Naive thymus-derived CD4-positive, alpha-beta T cell (primary cell): ENCODE measurements at places on chromosomes 5 and 9. TPM values are rescaled to one million over a fixed set of nuclear protein-coding genes. Genes with fewer than 3 reads are reported as not detected.

DNA sequence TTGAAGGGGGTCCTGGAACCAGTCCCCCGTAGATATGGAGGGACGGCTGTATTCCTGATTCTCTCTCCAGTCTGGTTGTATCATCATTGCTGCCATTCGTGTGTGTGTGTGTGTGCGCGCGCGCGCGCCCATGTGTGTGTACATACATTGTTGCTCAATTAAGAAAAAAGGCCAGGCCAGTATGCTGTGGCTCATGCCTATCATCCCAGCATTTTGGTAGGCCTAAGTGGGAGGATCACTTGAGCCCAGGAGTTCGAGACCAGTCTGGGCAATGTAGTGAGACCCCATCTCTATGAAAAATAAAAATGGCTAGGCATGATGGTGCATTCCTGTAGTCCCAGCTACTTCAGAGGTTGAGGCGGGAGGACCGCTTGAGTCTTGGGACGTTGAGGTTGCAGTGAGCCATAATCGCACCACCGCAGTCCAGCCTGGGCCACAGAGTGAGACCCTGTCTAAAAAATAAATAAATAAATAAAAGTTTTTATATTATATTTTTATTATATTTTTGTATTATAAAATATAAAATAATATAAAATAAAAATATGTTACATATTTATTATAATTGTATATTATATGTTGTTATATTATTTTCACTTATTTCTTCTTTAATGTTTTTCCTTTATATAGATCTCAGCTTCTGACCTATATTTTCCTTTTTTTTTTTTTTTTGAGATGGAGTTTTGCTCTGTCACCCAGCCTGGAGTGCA is 53.2 kb downstream of the SPIN1 start:
- no peaks in the 10 kb centered on the region for H3K36me3 ChIP-seq
- peaks cover 4% of the 10 kb centered on the region for H3K4me1 ChIP-seq
- DNase-seq = no peak
- H3K27ac ChIP-seq = no peak overlapping the region
- H3K4me3 ChIP-seq = no peak overlapping the region
- H3K27me3 ChIP-seq = no peaks in the 10 kb centered on the region

GRCh38 chr9:117104716-117105495 is 310.0 kb downstream of the ASTN2 start:
- no peak overlapping the region for H3K27ac ChIP-seq
- H3K4me1 ChIP-seq = no peaks in the 10 kb centered on the region
- no peaks in the 10 kb centered on the region for H3K36me3 ChIP-seq
- no peaks in the 10 kb centered on the region for H3K27me3 ChIP-seq
- DNase-seq = no peak

- no peak overlapping the region for H3K4me3 ChIP-seq
- no peaks in the 10 kb centered on the region for H3K36me3 ChIP-seq
- H3K27me3 ChIP-seq = no peaks in the 10 kb centered on the region
- peak overlapping the region; percentile 79 for H3K27ac ChIP-seq
- peaks cover 86% of the 10 kb centered on the region for H3K4me1 ChIP-seq
Observed at GRCh38 chr5:80193401-80193800, 62.4 kb downstream of the SERINC5 start.

- no peaks in the 10 kb centered on the region for H3K36me3 ChIP-seq
- no peak overlapping the region for H3K4me3 ChIP-seq
- H3K4me1 ChIP-seq = no peaks in the 10 kb centered on the region
- H3K27ac ChIP-seq = no peak overlapping the region
- no peaks in the 10 kb centered on the region for H3K27me3 ChIP-seq
Observed at GRCh38 chr9:108002371-108002956, 512.9 kb upstream of the KLF4 start.

- DNase-seq = no peak
- no peak overlapping the region for H3K27ac ChIP-seq
- no peaks in the 10 kb centered on the region for H3K27me3 ChIP-seq
- H3K4me3 ChIP-seq = no peak overlapping the region
- H3K4me1 ChIP-seq = no peaks in the 10 kb centered on the region
Observed at GRCh38 chr9:8390571-8390970, 591.0 kb upstream of the DMAC1 start.

DNA sequence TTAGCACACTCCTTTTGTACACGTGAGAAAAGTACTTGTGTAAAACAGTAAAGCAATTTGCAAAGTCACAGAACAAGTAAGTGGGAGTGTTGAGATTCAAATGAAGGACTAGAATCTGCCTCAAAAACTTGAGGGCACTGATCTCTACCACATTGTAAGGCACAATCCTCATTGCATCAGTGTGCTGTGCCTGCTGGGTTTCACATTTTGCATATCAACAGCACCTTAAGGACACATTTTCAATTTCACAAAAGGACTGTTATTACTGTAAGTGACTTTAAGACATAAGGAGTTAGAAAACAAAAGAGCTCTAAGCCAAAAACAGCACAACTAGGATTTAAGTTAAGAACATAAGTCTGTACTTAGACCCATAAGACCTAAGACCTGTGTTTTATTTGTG is 44.7 kb upstream of the HK3 start:
- DNase-seq = no peak
- H3K36me3 ChIP-seq = peaks cover 66% of the 10 kb centered on the region
- no peak overlapping the region for H3K27ac ChIP-seq
- H3K27me3 ChIP-seq = no peaks in the 10 kb centered on the region
- H3K4me3 ChIP-seq = no peak overlapping the region

DNA sequence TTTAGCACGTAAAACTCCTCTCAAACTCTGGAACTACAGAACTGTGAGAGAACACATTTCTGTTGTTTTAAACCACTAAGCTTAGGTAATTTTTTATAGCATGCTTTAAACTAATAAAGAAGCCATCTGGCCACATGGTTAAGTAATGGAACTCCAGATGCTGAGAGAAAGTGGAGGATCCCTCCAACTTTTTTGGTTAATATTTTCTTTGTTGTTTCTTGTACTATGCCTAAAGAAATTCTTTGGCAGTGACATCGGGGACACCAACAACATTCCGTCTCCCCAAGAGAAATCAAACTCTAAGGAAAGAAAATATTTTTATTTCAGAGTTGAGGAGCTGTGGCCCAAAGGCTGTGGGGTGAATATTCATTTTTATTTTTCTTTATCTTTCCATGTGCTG is 734.8 kb upstream of the CDH9 start:
- H3K27me3 ChIP-seq = no peaks in the 10 kb centered on the region
- H3K27ac ChIP-seq = no peak overlapping the region
- DNase-seq = no peak
- no peak overlapping the region for H3K4me3 ChIP-seq
- H3K36me3 ChIP-seq = no peaks in the 10 kb centered on the region
- no peaks in the 10 kb centered on the region for H3K4me1 ChIP-seq

- H3K4me1 ChIP-seq = peaks cover 22% of the 10 kb centered on the region
- H3K36me3 ChIP-seq = no peaks in the 10 kb centered on the region
- peak; percentile 65 for DNase-seq
- no peaks in the 10 kb centered on the region for H3K27me3 ChIP-seq
Observed at GRCh38 chr9:126397056-126397455, 70.4 kb downstream of the MVB12B start.

GRCh38 chr9:36006549-36007315 is 30.0 kb upstream of the RECK start:
- H3K36me3 ChIP-seq = no peaks in the 10 kb centered on the region
- no peaks in the 10 kb centered on the region for H3K27me3 ChIP-seq
- no peak for DNase-seq
- no peak overlapping the region for H3K27ac ChIP-seq
- no peak overlapping the region for H3K4me3 ChIP-seq

- no peak overlapping the region for H3K4me3 ChIP-seq
- no peak for DNase-seq
- H3K27me3 ChIP-seq = no peaks in the 10 kb centered on the region
- H3K36me3 ChIP-seq = no peaks in the 10 kb centered on the region
- no peaks in the 10 kb centered on the region for H3K4me1 ChIP-seq
- H3K27ac ChIP-seq = no peak overlapping the region
Observed at GRCh38 chr5:21594566-21594965, 1258.6 kb downstream of the CDH12 start.

GRCh38 chr9:110575945-110576344 is 3.6 kb downstream of the SVEP1 start:
- no peak overlapping the region for H3K27ac ChIP-seq
- DNase-seq = no peak
- no peak overlapping the region for H3K4me3 ChIP-seq
- H3K27me3 ChIP-seq = no peaks in the 10 kb centered on the region
- no peaks in the 10 kb centered on the region for H3K36me3 ChIP-seq

- H3K36me3 ChIP-seq = no peaks in the 10 kb centered on the region
- no peaks in the 10 kb centered on the region for H3K27me3 ChIP-seq
- H3K4me1 ChIP-seq = no peaks in the 10 kb centered on the region
- DNase-seq = no peak
- no peak overlapping the region for H3K27ac ChIP-seq
- no peak overlapping the region for H3K4me3 ChIP-seq
Observed at GRCh38 chr5:162391833-162392232, 324.3 kb downstream of the GABRG2 start.

DNA sequence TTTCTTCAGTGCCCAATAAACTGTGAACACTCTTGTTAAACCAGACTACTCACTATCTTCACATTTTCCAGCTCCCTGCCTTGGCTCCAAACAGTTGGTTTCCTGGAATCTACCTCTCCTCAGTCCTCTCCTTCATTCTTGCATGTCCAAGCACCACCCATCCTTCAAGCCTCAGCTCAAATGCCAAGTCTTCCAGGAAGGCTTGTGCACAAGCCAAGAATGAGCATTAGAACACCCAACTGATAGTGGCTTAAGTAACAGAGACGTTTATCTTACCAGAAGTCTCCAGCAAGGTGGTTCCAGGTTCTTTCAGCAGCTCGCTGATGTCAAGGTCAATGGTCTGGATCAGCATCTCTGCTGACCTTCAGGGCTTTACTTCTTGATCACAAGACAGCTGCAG is 60.1 kb downstream of the PTPDC1 start:
- no peak overlapping the region for H3K4me3 ChIP-seq
- H3K27me3 ChIP-seq = no peaks in the 10 kb centered on the region
- no peak overlapping the region for H3K27ac ChIP-seq
- H3K4me1 ChIP-seq = no peaks in the 10 kb centered on the region

- no peak overlapping the region for H3K4me3 ChIP-seq
- no peaks in the 10 kb centered on the region for H3K4me1 ChIP-seq
- H3K27me3 ChIP-seq = no peaks in the 10 kb centered on the region
- H3K36me3 ChIP-seq = peaks cover 14% of the 10 kb centered on the region
- no peak for DNase-seq
Observed at GRCh38 chr9:126842220-126842842, 18.1 kb upstream of the ZBTB34 start.

DNA sequence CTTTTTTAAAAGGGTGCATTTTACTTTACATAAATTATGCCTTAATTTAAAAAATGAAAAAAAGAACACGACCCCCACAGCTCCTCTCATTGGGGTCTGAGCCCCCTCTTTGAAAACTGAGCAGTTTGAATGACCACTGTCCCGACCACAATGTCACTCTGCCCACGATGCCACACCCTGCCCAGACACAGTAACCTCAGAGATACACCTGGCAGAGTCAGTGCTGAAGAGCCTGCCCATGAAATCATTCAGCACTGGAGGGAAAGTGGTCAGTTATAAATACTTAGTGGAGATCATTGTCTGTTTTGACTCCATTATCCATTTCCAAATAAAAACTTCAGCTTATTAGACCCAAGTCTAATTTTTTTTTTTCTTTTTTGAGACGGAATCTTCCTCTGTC is 49.3 kb downstream of the DNAJC21 start:
- no peaks in the 10 kb centered on the region for H3K36me3 ChIP-seq
- no peak overlapping the region for H3K4me3 ChIP-seq
- H3K4me1 ChIP-seq = no peaks in the 10 kb centered on the region
- no peak overlapping the region for H3K27ac ChIP-seq
- no peak for DNase-seq
- H3K27me3 ChIP-seq = no peaks in the 10 kb centered on the region

GRCh38 chr9:19429595-19429994 is 20.8 kb downstream of the ACER2 start:
- no peak overlapping the region for H3K27ac ChIP-seq
- no peaks in the 10 kb centered on the region for H3K36me3 ChIP-seq
- no peaks in the 10 kb centered on the region for H3K27me3 ChIP-seq
- no peak overlapping the region for H3K4me3 ChIP-seq
- no peak for DNase-seq

- DNase-seq = no peak
- H3K27me3 ChIP-seq = no peaks in the 10 kb centered on the region
- H3K4me1 ChIP-seq = no peaks in the 10 kb centered on the region
- H3K27ac ChIP-seq = no peak overlapping the region
Observed at GRCh38 chr9:93871286-93871685, 83.9 kb downstream of the BARX1 start.

DNA sequence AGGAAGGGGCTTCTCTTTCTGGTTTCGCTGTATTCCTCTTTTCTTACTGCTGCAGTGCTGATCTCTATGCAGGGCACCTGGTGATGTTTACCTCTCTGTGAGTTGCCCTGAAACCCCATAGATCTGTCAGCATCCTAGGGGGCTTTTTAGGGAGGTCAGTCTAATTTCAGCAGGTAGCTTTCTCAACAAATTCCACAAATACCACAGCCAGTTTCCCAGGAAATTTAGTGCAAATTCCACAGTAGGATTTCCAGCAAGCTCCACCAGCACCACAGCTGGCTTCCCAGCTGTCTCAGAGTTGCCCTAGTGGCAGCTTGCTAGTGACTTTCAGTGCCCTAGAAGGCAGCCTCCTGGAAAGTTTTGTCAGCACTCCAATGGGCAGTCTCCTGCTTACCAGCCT is 379.1 kb upstream of the SMC2 start:
- H3K27ac ChIP-seq = no peak overlapping the region
- no peaks in the 10 kb centered on the region for H3K4me1 ChIP-seq
- H3K4me3 ChIP-seq = no peak overlapping the region
- no peaks in the 10 kb centered on the region for H3K27me3 ChIP-seq
- no peak for DNase-seq

GRCh38 chr9:135930446-135931345 is 23.4 kb upstream of the CAMSAP1 start:
- no peaks in the 10 kb centered on the region for H3K36me3 ChIP-seq
- no peak for DNase-seq
- no peaks in the 10 kb centered on the region for H3K4me1 ChIP-seq
- H3K27me3 ChIP-seq = no peaks in the 10 kb centered on the region

- H3K36me3 ChIP-seq = no peaks in the 10 kb centered on the region
- no peak overlapping the region for H3K27ac ChIP-seq
- no peaks in the 10 kb centered on the region for H3K4me1 ChIP-seq
Observed at GRCh38 chr9:122791872-122792669, 3.3 kb downstream of the OR5C1 start.

The FOXD4L6 gene
- polyA plus RNA-seq = not detected

The DEPDC1B gene
- not detected for polyA plus RNA-seq

The GPRIN1 gene
- not detected for polyA plus RNA-seq

The PFN3 gene
- not detected for polyA plus RNA-seq

The AK6 gene
- polyA plus RNA-seq = 76.6 TPM

The NLN gene
- polyA plus RNA-seq = 2.5 TPM

The MLANA gene
- polyA plus RNA-seq = 0.97 TPM

The IFNB1 gene
- polyA plus RNA-seq = not detected

The ST8SIA4 gene
- 5.8 TPM for polyA plus RNA-seq

The MSX2 gene
- not detected for polyA plus RNA-seq

The SPARC gene
- 0.30 TPM for polyA plus RNA-seq
